ENCODE measurements at places on chromosomes 4 and X.

DNA sequence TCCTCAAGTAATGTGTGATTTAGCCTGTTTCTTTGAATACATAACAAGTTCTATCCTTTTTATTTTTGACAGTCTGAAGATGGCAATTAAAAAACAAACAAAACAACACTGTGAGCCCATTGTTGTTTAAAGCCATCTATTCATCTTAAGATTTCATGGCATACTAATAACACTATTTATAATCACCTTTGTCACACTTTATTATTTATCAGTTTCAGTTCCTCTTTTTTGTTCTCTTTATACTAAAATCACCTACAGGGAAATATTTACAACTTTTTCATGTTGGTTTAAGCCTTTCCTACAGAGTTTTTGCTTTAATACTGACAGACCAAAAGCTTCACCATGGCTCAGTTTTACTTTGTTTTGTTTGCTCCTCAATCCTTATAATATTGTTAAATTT is 247.4 kb upstream of the CTSO start:
- DNase-seq: no peak

DNA sequence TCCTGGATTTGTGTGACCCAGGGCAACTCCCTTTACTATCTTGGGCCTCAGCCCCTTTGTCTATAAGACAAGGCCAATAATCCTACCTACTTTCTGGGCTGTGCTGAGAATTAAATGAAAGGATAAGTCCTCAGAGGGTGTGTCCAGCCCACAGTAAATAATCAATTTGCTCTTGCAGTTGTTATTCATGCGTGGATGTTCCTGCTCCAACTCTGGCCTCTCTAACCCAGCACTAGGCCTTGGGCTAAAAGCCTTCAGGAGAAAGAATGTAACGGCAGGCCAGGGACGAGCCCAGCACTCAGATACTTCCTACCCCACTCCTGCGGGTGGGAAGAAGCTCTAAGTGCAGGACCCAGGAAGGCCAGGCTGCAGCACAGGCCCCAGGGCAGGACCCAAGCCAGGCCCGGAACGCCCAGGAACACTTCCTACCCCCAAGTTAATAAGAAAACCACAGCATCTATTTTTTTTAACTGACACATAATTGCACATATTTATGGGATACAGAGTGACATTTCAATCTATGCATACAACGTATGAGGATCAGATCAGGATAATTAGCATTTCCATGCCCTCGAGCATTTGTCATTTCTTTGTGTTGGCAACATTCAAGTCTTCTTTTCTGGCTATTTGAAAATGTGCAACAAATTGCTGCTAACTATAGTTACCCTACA is 179.6 kb upstream of the RBPJ start:
- DNase-seq: no peak

GRCh38 chr4:102772738-102773340 is 12.1 kb upstream of the MANBA start:
- no peak for DNase-seq

DNA sequence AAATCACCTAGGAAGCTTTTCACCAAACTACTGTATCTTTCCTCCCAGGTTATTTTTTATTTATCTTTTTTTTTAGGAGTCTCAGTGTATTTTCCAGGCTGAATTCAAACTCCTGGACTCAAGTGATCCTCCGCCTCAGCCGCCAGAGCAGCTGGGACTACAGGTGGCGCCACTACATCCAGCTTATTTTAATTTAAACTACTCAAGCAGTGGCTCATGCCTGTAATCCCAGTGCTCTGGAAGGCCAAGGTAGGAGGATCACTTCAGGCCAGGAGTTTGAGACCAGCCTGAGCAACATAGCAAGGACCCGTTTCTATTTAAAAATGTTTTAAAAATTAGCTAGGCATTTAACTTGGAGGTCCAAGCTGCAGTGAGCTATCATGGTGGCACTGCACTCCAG is 37.8 kb downstream of the LEF1 start:
- peak; percentile 4 for DNase-seq

DNA sequence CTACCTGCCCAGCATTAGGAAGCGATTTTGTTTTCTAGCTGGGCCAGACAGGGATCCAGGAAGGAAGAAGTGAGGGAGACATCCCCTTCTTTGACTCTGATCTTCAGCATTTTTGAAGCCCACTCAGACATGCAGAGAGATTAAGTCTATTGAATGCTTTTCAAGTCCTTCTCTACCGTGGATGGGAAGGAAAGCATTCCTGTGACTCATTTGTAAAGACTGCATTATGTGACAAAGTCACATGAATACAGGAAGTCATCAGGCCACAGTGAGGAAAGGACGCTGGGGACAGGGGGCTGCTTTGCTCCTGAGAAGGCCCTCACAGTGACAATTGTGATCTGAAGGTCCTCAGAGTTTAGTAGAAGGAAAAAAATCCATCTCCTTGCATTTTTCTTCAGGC is 67.4 kb upstream of the GBA3 start:
- no peak for DNase-seq

DNA sequence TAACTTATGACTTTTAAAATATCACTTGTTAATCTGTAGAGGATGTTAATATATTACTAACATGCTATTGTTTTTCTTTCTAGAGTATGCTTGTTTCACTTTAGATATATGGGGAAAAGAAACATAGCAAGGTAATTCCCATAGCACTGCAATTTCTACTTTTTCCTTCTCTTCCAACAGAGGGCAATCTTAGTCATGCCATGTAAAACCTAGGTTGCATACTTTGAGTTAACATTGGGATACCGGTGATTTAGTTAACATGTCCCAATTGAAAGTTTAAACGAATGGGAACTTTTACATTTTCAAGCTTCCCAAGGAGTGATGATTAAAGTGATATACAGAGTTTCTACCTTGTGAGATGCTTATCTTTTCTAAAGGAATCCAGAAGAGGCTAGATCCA is 89.4 kb upstream of the IL13RA1 start:
- DNase-seq: peak; percentile 8

DNA sequence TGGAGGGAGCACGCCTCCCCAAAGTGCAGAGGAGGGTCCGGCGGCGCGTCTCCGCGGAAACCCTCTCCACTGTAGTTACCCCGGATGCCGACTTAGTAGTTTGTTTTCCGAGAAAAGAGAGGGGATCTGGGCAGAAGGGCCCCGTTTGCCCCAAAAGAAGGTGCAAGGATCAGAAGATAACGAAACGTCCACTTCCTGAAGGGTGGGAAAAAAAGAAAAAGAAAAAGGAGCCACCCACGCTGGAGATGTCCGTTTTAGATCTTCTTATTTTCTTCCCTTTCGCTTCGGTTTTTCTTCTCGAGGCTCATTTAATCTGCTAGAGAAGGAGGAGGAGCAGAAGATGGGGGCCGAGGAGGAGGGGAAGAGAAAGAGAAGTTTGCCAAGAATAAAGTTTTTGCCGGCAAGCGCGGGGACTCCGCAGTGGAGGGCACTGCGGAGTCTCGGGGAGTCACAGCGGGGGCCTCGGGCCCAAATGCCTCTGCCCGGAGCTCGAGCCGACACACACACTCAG is 517 bp downstream of the LEF1 start:
- DNase-seq: peak; percentile 47

DNA sequence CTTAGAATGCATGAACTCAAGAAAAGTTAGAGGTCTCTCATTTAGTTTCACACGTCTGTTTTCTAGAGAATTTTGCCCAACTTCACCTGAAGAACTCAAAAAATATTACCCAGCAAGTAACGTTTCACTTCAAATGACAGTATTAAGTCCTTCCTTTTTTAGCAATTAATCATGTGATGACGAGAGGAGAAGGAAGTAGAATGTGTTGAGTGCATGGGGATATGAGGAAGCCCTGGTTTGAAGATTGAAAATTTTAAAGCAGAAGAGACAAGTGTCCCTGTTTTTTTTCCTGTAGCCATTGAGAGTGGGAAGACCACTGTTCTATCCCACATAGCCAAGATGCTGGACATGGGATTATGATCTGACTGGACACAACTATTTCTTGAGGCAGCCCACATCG is 406.3 kb upstream of the CPEB2 start:
- DNase-seq: no peak

DNA sequence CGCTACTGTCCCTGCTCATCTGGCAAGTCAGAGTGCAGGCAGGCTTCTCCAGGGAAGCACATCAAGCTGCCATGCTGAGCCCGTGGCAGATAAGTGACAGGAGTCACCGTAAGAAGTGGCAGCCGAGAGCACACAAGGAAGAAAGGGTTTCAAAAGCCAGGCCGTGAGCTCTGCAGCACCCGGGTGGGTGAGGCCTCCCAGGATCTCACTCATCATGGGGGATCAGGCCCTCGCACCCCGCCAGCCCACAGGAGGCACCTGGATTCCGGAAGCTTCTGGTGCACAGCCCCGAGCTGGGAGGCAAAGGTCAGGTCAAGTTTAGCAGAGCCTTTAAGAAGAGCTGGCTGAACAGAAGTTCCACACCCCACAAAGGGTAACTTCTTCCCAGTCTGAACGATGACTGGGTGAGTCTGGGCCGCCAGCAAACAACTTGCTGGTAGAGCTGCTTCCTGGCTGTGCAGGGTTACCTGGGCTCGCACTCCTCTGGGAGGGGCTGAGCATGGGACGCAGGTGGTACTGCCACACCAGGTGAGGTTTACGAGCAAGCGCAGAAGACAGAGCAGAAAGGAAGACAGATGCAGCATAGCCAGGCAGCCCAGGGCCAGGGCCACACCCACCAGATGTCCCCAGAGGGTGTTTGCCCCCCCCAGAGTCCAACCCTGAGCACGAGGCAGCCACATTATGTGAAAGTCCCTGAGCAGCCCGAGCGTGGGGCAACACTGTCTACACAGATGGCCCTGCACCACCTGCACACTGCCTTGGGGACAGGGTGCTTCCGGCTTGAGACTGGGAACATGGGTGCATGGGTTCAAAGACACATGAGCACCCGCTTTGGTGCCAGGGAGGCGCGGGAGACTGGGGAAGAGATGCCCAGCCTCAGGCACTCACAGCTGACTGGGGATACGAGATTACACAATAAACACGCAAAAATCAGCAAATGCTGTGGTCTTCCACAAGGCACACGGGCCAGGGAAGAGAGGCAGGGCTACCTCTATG is 7.7 kb downstream of the CCNQ start:
- no peak for DNase-seq

DNA sequence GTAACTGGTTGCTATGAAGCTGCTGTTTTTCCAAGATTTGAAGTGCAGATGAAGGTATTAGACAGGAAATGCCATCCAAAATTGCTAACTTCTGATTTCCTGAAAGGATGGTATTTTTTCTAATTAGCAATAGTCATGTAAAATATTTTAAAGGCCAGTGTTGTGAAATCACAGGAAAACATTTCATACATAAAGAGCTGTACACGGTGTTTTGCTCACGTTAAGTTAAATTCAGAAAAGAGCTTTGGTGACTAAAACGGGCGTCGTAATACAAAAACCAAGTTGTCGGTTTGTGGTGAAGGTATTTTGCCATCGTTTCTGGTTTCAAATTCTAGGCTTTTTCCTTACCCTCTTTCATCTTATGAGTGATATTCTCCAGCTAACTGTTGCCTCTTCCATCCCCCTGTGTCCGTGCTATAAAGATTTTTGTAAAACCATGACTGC is 39.8 kb downstream of the AFF1 start:
- peak; percentile 50 for DNase-seq

DNA sequence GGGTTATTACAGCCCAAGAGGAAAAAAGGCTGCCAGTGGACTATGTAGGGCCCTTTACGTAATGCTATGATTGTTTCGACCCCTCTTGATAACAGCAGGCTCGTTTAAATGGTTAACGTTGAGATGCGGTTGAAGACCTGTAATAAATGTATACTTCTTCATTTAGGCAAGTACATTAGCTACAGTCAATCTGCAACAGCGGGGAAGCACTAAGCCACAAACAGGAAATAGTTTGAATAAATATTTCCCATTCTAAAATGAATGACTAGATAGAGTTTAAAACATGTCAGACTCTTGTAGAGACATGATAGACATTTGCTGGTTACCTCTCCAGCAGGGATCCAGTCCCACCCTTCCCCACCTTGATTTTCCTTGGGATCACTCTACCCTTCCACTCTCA is 38.1 kb upstream of the STIM2 start:
- peak; percentile 26 for DNase-seq

DNA sequence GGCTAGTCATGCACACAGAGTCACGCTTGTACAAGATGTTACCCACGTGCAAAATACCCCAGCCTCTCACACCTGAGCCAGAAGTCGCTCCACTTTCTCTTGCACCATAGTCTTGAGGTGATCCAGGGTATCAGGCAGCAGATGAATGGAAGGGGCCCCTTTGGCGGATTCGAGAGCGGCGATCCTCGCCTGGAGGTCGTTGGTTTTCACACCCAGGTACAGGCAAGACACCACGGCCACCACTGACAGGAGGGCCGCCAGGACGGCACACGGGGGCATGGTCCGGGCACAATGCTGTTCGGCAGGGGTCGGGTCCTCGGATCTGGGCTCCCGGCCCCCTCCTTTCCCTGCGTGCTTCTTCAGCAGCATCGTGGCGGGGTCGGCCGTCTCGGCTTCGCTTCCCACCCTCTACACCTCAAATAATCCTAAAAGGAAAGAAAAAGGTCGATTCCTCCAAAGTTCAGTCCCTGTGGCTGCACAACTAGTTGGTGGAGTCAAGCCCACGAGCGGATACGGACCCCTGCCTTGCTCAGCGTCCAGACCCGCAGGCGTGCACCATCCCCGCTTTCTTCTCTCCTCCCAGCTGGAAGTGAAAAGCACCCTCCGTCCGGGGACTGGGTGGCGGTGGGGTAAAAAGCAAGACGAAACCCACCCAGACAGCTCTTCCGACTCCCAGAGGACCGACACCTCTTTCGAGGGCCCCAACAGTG is 652 bp downstream of the COL25A1 start:
- no peak for DNase-seq

- DNase-seq: peak; percentile 65
Measured at GRCh38 chr4:74540193-74540592, 95.3 kb downstream of the AREG start.

DNA sequence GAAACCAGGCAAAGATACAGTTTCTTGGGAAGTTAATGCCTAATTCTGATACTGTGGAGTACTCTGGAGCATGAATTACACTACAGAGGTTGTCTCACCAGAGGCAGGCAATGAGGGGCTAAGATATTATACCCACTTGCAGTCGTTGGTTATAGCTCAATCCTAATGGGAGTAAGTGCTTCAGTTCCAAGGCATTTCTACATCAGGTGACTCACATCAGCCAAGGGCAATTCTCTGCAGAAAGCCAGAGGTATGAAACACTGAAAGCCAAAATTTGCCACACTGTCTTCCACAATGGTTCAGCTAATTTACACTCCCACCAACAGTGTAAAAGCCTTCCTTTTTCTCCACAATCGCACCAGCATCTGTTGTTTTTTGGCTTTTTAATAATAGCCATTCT is 174.0 kb upstream of the IL15 start:
- DNase-seq: peak; percentile 22

DNA sequence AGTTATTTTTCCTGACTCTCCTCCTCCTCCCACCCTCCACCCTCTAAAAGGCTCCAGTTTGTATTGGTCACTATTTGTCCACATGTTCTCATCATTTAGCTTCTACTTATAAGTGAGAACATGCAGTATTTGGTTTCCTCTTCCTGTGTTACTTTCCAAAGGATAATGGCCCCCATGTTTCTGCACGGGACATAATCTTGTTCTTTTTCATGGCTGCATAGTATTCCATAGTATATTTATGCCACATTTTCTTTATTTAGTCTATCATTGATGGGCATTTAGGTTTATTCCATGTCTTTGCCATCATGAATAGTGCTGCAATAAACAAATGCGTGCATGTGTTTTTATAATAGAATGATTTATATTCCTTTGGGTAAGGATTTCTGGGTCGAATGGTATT is 167.3 kb upstream of the GRID2 start:
- DNase-seq: no peak

- no peak for DNase-seq
Measured at GRCh38 chrX:34546366-34546765, 110.7 kb downstream of the TMEM47 start.

GRCh38 chr4:5636766-5637670 is 71.3 kb downstream of the EVC2 start:
- peak; percentile 28 for DNase-seq

Data from iris pigment epithelial cell (primary cell).